CD4-positive, alpha-beta T cell treated with Interleukin-12 subunit alpha and Interleukin-12 subunit beta, for 1 hour (primary cell): ENCODE measurements at places on chromosomes 2 and 18.
A peak's percentile ranks its signal among the peaks of the same experiment; 100 is the strongest.

DNA sequence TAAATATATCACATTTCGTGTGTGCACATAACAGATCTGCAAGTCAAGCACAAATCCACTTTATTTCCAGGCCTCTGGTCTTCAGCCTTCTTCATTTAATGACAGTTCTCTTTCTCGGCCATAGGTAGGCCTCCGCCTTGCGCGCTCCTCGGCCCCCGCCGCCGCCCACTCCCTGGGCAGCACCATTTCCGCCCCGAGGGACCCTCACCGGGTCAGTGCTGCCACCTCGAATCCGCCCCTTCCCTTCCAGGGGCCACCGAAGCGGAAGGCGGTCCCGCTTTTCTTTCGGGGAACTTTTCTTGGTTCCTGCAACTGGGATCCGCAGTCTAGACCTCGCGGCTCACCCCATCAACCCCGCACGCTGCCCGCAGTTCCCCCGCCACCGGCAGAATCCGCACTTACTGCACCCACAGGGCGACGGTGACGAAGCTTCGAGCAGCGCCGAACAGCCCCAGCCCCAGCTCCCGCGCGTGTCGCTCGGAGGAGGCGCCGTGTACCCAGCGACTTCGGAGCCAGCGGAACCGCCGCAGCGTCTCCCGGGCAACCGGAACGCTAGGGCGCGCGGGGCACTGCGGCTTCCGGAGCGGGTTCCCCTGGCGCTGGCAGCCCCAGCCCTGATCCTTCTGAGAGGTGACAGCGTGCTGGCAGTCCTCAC lies at the start of gene CDKL4:
TSS of gene CDKL4 (minus strand) at position 502 of the 655 bp plus-strand sequence.
- DNase-seq, result peak; percentile 34

- no peak for DNase-seq
Measured at GRCh38 chr2:179193759-179194394, 70.8 kb downstream of the SESTD1 start.

- no peak for DNase-seq
Measured at GRCh38 chr2:37427241-37427640, 82.8 kb downstream of the QPCT start.

- no peak for DNase-seq
Measured at GRCh38 chr2:60359569-60359968, 193.9 kb downstream of the BCL11A start.

DNA sequence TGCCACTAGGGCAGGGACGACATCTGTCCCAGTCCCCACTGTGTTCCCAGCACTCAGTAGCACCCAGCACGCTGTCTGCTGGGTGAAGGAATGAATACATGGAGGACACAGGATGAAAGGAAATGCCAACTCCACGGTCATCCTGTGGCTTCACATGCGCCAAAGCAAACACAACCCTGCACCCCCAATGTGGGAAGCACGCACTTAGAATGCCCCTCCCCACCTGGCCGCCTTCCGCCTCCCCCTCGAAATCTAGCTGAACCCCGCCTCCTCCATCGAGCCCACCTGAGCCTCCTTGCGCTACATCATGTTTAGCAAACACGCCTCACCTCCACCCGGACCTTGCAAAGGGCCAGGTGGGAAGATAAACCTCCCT lies 33.9 kb downstream of the ADCY3 start:
- DNase-seq, result no peak

DNA sequence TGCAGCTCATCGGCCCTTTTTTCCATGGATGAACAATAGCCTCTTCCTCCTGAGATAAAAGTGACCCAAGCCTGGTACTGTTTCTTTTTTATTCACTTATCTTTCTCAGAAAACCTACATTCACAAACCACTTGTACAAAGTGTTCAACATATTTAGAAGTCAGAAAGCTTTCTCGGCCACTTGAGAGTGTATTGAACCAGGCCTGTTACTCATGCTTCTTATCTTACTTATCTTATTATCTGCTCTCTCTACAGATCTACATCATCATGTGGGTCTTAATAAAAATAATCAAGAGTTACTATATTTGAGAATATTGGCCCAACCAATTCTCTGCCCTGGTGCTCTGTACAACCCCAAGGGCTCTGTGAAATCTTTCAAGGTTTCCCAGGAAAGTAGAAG lies 242.1 kb downstream of the MREG start:
- no peak for DNase-seq

GRCh38 chr2:7950035-7950612 lies 731.7 kb upstream of the ID2 start:
- DNase-seq, result no peak

DNA sequence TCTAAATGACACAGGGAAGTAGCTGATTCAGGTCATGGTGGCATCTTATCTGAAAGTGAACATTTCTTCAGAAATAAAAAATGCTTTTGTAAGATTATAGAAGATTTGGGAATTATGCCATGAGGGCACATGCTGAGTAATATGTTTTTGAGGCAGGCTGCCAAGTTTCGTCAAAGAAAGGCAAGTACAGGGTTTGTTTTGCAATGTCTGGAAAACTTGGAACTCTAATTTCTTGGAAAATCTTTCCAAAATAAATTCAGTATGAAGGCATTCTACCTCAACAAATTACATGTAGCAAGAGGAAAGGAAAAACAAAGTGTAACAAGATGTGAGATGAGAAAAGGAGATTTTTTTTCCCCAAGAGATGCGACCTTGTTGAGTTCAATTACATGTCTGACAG lies 167.7 kb downstream of the PLCL1 start:
- DNase-seq, result no peak

- no peak for DNase-seq
Measured at GRCh38 chr2:69917852-69918251, 2.9 kb downstream of the MXD1 start.

DNA sequence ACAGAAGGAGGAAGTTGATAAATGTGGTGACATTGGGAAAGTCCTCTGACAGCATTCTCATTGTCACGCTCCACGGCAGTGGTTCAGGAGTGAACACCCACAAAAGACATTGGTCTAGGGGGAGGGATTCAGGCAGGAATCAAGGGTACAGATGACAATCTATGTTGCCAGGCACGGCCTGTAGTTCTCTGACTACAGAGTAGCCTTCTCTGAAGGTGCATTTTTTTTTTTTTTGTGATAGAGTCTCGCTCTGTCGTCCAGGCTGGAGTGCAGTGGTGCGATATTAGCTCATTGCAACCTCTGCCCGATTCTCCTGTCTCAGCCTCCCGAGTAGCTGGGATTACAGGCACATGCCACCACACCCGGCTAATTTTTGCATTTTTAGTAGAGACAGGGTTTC lies 7.4 kb upstream of the MOB1A start:
- peak; percentile 52 for DNase-seq

- DNase-seq, result no peak
Measured at GRCh38 chr2:210287301-210287700, 27.7 kb downstream of the MYL1 start.

DNA sequence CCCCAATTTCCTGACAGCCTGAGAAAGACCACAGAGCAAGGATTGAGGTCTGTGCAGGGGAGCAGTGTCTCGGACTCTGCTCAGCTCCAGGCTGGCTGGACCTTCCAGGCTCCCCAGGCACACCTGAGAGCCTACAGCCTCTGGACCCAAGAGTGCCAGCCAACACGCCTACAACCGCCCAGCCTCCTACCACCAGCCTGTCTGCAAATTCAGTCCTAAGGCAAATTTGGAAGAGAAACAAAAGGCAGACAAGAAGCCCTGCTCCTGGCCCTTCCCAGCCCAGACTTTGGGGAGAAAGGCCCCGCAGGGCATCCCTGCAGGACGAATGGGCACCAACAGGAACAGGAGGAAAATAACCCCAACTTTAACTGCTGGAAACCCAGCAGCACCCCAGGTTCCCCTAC lies 1.9 kb downstream of the HS6ST1 start:
- DNase-seq, result no peak

- DNase-seq, result peak; percentile 86
Measured at GRCh38 chr2:197255543-197255942, 55.0 kb downstream of the ANKRD44 start.

DNA sequence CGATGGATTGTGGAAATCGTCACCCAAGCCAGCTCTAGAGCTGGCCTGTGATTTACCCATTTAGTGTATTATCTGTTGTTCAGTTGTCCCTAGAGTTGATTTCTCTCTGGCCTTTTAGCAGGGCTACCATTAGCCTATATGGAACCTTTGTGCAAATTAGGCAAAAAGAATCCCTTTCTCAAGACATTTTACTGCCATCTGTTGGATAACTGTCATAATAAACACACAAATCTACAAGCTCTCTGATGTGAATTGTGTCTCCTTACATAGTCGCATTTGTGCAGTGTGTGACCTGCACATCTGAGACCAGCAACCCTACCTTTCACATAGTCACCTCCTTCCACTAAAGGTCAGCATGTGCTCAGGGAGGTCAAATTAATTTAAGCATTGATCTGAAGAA lies 34.0 kb downstream of the LOXHD1 start:
- no peak for DNase-seq

- DNase-seq, result peak; percentile 73
Measured at GRCh38 chr2:95023222-95023597, 2.3 kb upstream of the MAL start.

DNA sequence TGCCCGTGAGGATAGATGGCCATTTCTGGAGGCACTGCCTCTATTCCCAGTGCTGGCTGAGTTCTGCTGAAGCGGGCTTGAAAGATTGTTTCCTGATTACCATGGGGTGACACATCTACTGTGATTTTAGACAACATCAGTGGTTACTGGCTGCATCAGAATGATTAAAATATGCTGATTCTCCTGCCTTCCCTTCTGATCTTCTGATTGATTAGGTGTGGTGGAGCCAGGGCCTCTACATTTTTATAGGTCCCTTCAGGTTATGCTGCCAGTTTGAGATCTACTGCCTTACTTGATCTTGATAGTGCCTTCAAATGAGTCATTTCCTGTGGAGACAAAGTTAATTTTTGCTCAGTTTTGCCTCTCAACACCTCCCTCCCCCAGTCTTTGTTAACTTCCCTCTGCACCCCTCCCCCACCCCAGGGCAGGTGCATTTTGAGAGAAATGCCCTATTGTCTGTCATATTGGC lies 31.6 kb upstream of the SNORC start:
- DNase-seq, result peak; percentile 76

GRCh38 chr2:33670392-33670937 lies 71.4 kb upstream of the FAM98A start:
- no peak for DNase-seq

- no peak for DNase-seq
Measured at GRCh38 chr2:568639-569235, 108.5 kb downstream of the TMEM18 start.

- no peak for DNase-seq
Measured at GRCh38 chr18:49321797-49322461, 138.5 kb downstream of the DYM start.

GRCh38 chr18:58152891-58153290 lies 108.9 kb downstream of the NEDD4L start:
- DNase-seq, result no peak

DNA sequence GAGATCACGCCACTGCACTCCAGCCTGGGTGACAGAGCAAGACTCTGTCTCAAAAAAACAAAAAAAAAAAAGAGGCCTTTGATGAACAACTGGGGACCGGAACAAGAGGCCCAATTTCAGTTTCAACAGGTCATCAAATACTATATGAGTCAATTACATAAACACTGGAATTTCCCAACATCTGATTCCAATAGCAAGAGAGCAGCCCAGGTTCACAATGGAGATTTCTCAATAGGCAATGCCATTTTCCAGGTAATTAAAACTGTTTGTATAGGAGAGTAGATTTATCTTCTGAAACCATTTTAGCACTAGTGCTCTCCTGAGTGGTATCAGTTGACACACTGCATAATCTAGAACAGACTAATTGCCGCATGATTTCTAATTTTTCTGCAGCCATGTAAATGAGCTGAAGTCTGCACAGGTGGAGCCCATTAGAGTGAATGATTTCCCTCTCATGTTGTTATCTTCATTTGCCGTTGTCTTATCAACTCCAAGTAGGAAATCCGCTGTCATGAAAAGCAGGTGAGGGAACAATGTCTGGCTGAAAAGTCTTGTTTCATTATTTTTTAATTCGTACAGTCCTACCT lies 264.1 kb upstream of the MEIS1 start:
- no peak for DNase-seq

GRCh38 chr2:214716811-214717560 lies 92.5 kb downstream of the BARD1 start:
- DNase-seq, result no peak

- no peak for DNase-seq
Measured at GRCh38 chr2:217942731-217943335, 60.0 kb downstream of the TNS1 start.

DNA sequence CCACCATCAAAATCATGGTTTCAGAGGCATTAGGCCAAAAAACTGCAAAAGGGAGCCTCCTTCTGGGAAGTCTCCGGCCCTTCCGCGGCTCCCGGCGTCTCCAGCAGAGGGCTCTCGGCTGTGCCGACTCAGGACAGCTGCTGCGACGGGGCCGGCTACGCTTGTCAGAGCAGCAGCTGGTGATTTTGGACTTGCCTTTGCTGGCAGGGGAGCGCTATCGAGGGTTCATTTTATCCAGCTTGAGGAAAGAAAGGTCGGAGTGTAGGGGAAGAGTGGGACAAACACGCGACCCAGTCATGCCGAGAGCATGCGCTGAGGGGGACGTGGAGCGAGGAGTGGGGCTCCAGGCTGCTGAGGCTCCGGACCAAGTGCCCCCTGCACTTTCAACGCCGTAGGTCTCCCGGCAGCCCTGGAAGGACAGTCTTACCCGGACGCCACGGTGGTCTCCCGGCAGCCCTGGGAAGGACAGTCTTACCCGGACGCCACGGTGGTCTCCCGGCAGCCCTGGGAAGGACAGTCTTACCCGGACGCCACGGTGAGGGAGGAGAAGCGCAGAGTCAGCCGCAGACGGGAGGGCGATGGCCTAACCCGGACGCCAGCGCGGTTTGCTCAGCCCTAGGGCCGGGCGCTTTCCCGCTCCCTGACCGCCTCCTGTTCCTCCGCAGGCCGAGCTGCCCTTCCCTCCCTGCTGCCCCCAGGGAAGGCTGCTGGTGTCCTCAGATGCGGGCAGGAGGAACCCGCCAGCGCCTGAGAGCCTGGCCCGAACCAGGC lies 21.7 kb downstream of the DDX18 start:
- DNase-seq, result peak; percentile 41

DNA sequence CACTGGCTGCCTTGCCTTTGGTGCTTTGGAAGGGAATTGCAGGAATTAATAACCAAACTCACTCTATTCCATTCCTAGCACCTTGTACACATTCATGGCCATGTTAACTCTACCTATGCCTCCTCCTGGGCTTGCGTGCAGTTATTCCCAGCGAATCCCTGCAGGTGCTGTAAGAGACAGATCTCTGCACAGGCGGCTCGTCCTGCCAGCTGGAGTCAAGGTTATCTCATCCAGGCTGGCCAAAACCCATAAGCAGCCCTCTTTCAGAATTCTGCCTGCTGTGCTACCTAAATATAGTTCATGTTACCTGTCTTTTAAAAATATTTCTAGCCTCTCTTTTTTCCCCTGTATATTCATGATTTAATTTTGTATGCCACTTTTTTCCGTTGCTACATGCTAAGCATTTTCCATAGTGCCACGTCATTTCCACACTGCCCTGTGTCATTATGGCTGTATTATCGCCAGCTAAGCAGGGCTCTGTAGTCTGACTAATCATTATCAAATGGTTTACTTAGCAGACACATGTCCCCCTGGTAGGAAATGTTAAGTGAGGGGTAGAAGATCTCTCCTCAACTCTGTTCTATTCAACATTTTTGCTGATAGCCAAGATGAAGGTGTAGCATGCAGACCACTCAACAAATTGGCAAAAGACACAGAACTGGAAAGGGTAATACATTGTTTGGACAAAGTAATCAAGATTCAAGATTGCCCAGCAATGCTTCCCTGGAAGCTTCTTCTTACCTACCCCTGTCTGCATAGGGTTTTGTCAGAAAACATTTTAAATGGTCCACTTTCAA lies 79.7 kb upstream of the TAF1B start:
- DNase-seq, result no peak
